HTR-8/SVneo (cell line): ENCODE measurements at places on chromosomes 13 and 19.

GRCh38 chr19:2315818-2316353 is 7.9 kb upstream of the LINGO3 start:
- DNase-seq: peak; percentile 49

DNA sequence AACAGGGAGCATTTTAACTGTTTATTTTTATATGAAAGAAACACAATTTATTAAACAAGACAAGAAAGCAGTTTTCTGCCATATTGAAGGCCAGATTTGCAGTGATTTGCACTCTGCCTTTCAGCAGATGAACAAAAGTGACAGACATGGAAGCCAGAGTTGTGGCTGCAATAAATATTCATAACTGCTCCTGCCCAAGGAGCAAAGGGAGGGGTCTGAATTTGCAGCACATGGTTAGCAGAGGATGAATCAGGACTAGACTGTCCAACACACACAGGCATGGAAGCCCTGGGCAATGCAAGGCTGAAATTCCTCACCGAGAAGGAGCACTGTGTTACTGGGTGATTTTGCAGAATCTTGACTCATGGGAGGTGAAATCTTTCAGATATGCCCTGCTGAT is 418.2 kb downstream of the DCT start:
- no peak for DNase-seq

- DNase-seq: no peak
These were observed 39.1 kb upstream of the IL17D start for GRCh38 chr13:20664351-20664750.

DNA sequence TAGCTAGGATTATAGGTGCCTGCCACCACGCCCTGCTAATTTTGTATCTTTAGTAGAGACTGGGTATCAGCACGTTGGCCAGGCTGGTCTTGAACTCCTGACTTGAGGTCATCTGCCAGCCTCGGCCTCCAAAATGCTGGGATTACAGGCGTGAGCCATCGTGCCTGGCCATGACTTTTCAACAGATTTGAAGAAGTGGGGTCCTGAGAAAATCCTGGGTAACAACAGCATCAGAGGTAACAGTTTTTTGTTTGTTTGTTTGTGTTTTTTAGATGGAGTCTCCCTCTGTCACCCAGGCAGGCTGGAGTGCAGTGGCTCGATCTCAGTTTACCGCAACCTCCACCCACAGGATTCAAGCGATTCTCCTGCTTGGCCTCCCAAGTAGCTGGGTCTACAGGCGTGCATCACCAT is 3.7 kb downstream of the JUNB start:
- no peak for DNase-seq

GRCh38 chr19:29781386-29782259 is 30.2 kb upstream of the CCNE1 start:
- DNase-seq: no peak
